Thoracic aorta (tissue), 2 donors: ENCODE measurements at places on chromosomes 7 and 10.

DNA sequence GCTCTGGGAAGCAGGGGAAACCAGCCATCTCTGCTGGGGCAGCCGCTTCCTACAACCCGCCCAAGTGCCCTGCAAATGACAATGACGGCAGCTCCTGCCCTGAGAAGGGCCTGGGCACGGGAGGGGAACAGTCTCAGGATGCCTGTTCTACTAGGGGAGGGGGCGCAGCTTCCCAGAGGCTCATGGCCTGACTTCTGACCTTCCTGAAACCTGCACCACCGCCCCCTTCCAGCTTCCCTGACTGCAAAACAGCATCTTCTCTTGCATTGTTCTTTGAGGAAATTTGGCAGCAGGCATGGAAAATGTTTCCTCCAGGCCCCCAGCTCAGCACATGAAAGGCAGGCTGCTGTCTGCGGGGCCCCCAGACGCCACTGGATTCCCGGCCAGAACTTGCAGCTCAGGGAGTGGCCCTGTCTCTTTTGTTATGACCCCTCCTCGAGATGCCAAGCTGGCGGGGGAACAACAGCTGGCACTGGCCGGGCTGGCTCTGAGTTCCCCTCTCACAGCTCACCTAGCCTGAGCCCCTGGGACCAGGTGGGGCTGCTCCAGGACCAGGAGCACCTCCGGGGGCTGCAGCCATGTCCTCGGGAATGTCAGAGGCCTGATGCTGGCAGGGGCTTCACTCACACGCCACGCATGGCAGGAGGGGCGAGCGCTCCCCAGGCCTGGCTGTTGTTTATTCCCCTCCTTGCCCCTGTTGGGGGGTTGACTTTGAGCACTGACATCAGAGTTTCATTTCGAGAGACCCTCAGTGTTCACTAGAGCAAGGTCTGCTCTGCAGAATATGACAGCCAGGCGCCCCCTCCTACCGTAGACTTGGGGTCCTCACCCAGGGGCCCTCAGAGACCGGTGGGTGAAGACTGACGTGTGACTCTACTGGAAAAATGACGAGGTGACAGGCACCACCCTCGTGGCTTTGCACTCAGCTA, 62.7 kb downstream of the CALML3 start:
- no peak for DNase-seq

DNA sequence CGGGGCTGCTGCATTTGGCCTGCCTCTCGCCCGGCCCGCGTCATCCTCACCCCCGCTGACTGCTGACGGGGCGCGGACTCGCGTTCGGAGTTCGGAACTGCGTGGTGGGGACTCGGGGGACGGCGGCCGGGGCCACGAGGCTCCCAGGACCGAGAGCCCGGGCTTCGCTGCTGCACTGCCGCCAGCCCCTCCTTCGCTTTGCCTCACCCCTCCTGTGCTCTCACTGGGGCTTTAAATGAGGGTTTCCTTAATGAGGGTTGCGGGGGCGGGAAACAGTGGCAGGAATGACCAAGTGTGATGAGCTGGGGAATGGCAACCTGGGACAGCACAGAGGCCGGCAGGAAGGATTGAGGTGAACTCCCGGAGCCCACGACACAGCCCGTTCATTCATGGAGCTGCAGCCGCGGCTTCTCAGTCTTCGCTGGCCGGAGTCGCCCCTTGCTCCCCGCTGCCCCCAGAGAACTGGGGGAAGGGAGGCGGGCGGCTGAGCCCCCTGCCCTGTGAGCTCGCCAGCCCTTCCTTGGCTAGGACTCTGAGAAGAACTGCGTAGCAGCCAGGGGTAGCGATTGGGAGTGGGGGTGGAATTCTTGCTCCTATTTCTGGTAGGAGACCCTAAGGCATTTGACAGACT, 1.5 kb upstream of the LRRC4 start:
- no peak for DNase-seq

GRCh38 chr7:148058092-148058491, 532.5 kb upstream of the C7orf33 start:
- no peak for DNase-seq

DNA sequence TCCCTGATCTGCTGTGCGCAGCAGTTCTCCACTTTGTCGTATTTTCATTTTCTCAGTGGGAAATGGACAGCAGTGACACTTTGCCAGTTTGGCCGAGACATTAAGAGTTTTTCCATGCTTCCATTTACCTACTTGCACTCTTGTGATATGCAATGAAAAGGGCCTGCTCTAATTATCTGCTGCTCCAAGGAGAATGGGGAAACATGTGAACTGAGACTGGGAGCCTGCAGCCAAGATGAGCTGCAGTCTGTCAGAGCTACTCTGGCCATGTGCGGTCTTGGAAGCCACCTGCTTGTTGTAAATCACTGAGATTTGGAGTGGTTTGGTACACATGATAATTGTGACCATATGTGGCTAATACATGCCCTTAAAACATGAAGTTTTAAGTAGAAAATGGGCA, 586.6 kb upstream of the POT1 start:
- no peak for DNase-seq

GRCh38 chr10:26860102-26860442, 686 bp downstream of the ABI1 start:
- DNase-seq, result peak; percentile 21

- DNase-seq, result no peak
These were observed 48.1 kb downstream of the INSYN2A start for GRCh38 chr10:127148066-127148932.

DNA sequence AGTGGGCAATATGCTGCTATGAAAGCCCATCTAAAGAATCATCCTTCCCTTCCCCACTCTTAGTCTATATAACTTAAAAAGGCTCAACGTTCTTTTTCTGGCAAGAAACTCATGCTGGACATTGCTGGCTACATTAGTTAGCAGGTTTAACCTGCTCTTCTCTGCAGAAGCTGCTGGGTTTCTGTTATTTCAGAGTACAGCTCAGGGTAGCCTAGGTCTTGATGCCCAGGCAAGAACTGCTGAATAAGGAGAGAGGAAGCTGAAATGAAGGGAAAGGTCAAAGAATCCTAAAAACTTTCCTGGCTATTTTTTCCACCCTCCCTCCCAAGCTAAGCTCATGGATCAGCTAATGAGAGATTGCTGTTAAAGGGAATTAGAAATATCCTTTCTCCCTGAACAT, 79.4 kb downstream of the ANKIB1 start:
- DNase-seq, result no peak
